ENCODE measurements at places on chromosomes 1 and 21.
A peak's percentile ranks its signal among the peaks of the same experiment; 100 is the strongest.

DNA sequence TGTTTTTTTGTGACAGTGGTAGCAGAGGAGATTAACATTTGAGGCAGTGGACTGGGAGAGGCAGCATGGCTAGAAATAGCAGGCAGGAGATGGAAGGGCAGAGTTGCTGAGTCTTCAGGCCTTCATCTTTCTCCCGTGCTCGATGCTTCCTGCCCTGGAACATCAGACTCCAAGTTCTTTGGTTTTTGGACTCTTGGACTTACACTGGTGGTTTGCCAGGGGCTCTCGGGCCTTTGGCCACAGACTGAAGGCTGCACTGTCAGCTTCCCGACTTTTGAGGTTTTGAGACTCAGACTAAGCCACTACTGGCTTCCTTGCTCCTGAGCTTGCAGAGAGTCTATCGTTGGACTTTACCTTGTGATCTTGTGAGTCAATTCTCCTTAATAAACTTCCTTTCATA, 24.2 kb upstream of the LEFTY2 start:
- no peak for DNase-seq

- no peak for DNase-seq
Measured at GRCh38 chr1:67576474-67576873, 108.5 kb upstream of the GADD45A start.

GRCh38 chr1:4495809-4496208, 158.6 kb upstream of the AJAP1 start:
- DNase-seq: no peak

- DNase-seq: no peak
Measured at GRCh38 chr1:234915924-234916675, 212.5 kb downstream of the TOMM20 start.

- no peak for DNase-seq
Measured at GRCh38 chr21:34838956-34839820, 170.4 kb downstream of the CLIC6 start.

DNA sequence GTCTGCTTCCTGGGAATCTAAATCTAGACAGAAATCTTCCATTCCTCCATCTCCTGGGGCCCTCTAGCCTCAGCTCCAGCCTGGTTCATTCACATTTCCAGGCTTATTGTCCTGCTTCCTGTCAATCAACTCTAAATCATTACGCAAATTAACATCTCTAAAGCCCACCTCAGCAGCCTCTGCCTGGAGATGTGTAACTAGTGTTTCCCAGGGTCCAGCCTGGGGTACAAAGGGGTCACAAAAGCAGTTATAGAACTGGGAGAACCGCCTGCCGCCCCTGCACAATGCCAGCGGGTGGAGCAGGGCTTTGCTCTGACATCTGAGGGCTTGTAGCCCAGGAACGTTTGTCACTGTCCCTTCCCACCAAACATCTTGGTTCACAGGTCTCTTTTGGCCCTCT, 373.5 kb downstream of the RRAGC start:
- no peak for DNase-seq

GRCh38 chr1:9654834-9655723, 3.5 kb downstream of the PIK3CD start:
- DNase-seq: no peak

- DNase-seq: no peak
Measured at GRCh38 chr1:228818928-228819630, 83.8 kb downstream of the RHOU start.

GRCh38 chr1:35279555-35279904, 11.0 kb downstream of the ZMYM4 start:
- DNase-seq: no peak

- no peak for DNase-seq
Measured at GRCh38 chr1:81703391-81703755, 97.4 kb upstream of the ADGRL2 start.

GRCh38 chr1:11098931-11099309, 749 bp downstream of the EXOSC10 start:
- no peak for DNase-seq

- peak; percentile 56 for DNase-seq
Measured at GRCh38 chr1:62689524-62689923, 1.3 kb upstream of the DOCK7 start.

GRCh38 chr1:236284291-236284721, 2.5 kb upstream of the ERO1B start:
- DNase-seq: no peak

GRCh38 chr1:240093120-240093961, 1.7 kb downstream of the FMN2 start:
- peak; percentile 46 for DNase-seq
